DMS79 treated with DMSO at 0.1 percent for 48 hours (cell line): ENCODE measurements at places on chromosomes 7 and 10.

- DNase-seq, result no peak
These were observed 55.8 kb upstream of the ITGA8 start for GRCh38 chr10:15775513-15775912.

DNA sequence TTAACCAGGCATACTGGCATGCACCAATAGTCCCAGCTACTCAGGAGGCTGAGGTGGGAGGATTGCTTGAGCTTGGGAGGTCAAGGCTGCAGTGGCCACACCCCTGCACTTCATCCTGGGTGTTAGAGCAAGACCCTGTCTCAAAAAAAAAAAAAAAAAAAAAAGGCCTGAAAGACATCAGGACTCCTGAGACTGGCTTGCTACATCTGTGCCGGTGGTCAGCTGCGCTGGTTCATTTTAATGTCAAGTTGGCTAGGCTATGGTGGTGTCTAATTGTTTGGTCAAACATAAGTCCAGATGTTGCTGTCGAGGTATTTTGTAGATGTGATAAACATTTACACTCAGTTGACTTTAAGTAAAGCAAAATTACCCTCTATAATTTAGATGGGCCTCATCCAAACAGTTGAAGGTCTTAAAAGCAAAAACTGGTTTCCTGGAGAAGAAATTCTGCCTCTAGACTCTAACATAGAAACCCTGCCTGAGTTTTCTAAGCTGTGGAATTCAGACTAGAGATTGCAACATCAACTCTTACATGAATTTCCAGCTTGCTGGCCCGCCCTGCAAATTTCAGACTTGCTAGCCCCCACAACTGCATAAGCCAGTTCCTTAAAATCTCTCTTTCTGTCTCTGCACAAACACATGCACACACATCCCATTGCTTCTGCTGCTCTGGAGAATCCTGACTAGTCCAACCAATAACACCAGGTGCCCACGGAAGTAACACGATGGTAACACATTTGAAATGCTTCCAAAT, 18.2 kb downstream of the MYOF start:
- DNase-seq, result no peak

- no peak for DNase-seq
These were observed 157.9 kb downstream of the ARID5B start for GRCh38 chr10:62059217-62059920.

GRCh38 chr7:26686448-26686981, 177.9 kb downstream of the SKAP2 start:
- DNase-seq, result peak; percentile 63

DNA sequence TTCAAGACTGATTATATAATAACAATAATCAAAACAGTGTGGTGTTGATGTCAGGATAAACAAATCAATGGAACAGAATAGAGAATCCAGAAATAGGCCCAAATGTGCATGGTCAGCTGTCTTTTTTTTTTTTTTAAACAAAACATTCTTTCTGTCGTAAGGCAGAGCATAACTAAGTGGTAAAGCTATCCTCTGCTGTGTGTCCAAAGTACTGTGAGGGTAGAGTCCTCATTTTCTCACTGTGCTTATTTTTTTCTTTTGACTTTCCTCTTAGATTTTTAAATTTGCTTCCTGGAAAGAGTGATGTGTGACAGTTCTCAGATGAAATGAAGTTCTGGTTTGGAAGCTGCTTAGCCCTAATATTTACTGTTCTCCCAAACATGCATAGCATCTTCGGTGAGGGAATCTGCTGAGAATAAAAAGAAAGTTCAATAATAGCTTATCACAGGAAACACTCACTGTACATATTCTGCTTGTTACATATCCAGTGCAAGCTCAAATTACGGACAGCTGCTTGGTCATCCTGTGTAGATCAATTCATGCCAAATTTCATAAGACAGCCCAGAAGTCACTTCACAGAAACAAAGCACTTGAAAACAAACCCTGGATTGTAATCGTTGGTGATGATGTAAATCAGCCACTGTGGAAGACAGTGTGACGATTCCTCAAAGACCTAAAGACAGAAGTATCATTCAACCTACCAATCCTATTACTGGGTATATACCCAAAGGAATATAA, 423.9 kb downstream of the NEBL start:
- DNase-seq, result no peak

- no peak for DNase-seq
These were observed 14.6 kb upstream of the INSYN2A start for GRCh38 chr10:127210936-127211466.

GRCh38 chr10:127534496-127534895, 14.6 kb upstream of the NPS start:
- no peak for DNase-seq

DNA sequence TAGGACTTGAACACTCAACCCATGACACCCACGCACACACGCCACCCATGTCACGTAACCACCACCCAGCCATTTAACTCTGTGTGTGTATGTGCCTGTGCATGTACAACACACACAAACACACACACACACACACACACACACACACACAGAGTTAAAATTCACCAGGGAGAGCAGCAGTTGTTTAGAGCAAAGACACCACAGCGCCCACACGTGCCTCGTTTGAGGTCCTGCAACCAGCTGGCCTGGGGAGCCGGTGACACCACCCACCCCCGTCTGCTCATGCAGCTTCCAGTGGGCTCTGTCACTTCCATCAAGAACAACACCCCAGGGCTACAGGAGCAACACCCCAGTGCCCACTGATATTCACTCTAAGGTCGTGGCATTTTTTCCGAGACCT, 97.4 kb downstream of the ELFN1 start:
- no peak for DNase-seq

GRCh38 chr10:127275793-127276450, 79.5 kb upstream of the INSYN2A start:
- DNase-seq, result peak; percentile 71

- DNase-seq, result no peak
These were observed 59.3 kb upstream of the IL6 start for GRCh38 chr7:22667562-22668239.

- DNase-seq, result no peak
These were observed 165.7 kb upstream of the FZD1 start for GRCh38 chr7:91098566-91098965.

DNA sequence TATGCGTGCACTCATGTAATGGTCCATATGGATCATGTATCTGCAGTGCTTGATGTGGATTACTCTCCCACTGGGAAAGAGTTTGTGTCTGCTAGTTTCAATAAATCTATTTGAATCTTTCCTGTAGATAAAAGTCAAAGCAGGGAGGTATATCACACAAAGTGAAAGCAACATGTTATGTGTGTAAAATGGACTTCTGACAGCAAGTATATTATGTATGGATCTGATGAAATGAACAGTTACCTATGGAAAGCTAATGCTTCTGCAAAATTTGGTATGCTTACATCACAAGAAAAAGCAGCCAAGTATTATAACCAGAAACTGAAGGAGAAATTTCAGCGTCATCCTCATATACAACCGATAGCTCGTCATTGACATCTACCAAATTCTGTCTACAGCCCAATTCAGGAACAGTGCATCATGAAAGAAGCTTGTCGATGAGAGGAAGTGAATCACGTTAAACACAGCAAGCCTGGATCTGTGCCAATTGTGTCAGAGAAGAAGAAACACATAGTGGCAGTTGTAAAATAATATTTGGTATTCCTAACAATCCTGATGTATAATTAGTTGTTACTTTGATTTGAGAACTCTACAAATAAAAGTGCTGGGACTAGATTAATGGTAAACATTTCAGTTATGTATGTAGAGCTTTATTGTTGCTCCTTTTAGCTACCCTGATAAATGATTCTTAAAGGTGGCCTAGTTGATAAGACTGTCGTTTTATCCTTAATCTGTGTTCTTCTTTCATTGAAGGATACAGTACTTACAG, 14.2 kb upstream of the SYPL1 start:
- DNase-seq, result no peak

DNA sequence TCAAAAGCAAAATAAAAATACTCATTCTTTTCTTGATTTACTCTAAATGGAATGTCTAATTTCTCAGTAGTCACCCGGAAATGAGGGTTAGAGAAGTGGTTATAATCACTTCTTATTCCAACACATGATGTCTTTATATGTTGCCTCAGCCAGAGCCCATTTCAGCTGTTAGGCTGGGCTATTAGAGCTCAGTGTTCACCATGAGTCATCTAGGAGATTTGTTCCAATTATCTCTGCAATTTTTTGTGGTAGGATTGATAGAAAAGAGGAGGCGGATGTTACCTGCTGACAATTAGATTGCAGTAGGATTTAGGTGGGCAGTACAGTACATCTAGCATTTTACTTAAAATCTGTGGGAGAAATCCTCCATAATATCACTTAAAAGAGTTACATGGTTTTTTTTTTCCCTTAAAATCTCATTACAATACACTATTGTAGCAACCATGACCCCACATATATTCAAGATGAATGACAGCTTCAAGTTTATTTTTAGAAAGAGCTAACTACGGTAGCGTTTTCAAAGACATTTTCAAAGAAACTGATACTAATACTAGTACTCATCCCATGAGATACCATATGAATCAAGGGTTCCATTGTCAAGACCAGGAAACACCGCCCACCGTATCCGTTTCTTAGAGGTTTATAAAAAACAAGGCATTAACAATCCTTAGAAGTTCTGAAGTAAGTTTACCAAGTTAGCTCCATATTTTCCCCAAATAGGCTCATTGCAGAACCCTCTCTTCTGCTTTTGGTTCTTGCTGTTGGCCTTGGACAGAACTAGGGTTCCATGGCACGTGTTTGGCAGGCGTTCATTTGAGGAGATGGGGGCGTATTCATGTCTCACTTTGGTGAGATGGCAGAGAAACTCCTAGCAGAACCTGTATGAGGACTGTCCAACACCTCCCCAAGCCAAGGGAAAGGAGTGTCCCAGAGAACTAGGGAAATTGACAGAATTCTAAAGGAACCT, 10.4 kb downstream of the CPA2 start:
- DNase-seq, result no peak

DNA sequence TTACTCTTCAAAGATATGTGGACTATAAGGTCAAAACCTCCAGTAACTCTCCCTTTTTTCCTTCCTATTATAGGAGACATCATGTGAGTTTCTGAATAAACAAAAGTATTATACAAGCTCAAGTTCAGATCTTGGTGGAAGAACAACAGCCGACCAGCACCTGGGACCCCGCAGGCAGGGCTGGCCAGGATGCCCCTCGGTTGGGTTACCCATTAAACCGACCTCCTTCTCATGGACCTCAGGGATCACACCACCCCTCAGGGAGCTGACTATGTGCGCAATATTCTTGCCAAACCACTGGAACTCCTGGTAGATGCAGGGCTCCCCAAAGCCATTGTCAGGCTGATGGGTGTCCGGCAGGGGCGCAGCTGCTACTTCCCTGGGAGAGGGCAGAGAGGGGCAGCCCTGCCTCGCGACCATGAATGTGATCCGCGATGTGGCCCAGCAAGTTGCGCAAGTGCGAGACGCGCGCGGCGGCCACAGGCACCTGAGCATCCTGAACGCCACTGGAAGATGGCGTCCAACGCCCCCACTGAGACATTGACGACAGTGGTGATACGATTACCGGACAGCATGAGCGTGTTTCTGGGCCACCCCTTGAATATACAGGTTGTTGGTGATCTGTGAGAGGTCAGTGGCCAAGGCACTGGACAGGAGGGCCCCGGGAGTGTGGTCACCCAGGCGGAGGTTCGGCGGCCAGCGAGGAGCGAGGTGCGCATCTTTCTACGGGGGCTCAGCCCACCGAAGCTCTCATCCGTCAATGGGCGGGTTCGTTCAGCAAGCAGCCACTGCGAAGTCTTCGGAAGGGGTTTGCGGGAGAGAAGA, 161.3 kb downstream of the IPMK start:
- no peak for DNase-seq

- DNase-seq, result no peak
These were observed 172.0 kb upstream of the GRB10 start for GRCh38 chr7:50954716-50955115.
